ENCODE measurements at places on chromosomes 2 and 18. TPM values are rescaled to one million over a fixed set of nuclear protein-coding genes. Genes with fewer than 3 reads are reported as not detected.
A peak's percentile ranks its signal among the peaks of the same experiment; 100 is the strongest.

CD8A gene
- total RNA-seq = 1.2 TPM

IL18RAP gene
- 0.42 TPM for total RNA-seq

IL18R1 gene
- 1.1 TPM for total RNA-seq

ST8SIA5 gene
- total RNA-seq = 0.32 TPM

TMEM163 gene
- not detected for total RNA-seq

MBD5 gene
- 29.6 TPM for total RNA-seq

GALNT3 gene
- total RNA-seq = 117 TPM

DNA sequence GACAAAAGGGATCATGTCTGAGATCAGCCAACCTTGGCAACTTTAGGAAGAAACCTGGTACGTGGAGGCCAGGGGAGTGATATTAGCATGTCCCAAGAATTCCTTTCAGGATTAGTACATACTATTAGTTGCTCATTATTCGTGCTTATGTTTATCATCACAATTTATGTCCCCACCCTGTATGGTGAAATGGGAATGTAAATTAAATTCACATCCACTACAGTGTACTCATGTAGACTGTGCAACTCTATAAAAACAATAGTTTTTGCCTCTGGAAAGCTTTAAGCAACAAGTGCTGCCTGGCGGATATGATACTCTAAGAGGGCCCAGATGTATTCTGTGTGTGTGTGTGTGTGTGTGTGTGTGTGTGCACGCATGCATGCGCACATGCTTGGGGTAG is 110.7 kb downstream of the GALNT14 start:
- H3K36me3 ChIP-seq = no peaks in the 10 kb centered on the region
- no peak for DNase-seq
- H3K27ac ChIP-seq = no peak overlapping the region
- H3K4me1 ChIP-seq = no peaks in the 10 kb centered on the region

GRCh38 chr2:152492131-152492530 is 157.2 kb downstream of the FMNL2 start:
- no peaks in the 10 kb centered on the region for H3K4me1 ChIP-seq
- H3K36me3 ChIP-seq = no peaks in the 10 kb centered on the region
- H3K4me3 ChIP-seq = no peak overlapping the region
- no peaks in the 10 kb centered on the region for H3K27me3 ChIP-seq

DNA sequence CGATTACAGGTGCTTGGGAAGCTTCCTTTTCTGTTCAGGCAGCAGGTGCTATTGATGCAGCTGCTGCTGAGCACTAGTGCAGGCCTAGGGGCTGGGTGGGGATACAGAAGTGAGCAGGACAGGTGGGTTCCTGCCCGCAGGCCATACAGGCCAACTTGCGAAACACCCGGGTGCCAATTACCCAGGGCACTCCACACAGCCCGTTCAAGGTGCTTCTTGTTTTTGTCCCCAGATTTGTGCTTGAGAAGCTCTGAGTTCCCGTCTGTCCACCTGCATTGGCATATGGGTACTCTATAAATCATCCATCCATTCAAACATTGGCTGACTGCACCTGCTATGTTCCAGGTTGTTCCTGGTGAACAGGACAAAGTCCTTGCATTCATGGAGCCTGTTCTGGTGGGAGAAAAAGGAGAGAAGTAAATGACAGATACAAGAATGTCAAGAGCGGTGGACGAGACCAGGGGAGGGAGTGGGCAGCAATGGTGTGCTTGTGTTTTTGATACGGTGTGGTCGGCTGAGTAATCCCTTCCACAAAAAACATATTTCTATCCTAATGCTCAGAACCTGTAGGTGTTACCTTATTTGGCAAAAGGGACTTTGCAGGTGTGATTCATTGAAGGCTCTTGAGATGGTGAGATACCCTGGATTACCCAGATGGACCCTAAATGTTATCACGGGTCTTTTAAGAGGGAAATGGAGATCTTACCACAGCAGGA is 31.4 kb downstream of the SH3BP4 start:
- no peaks in the 10 kb centered on the region for H3K36me3 ChIP-seq
- DNase-seq = peak; percentile 67
- no peak overlapping the region for H3K4me3 ChIP-seq
- H3K27ac ChIP-seq = peak overlapping the region; percentile 62
- H3K4me1 ChIP-seq = peaks cover 32% of the 10 kb centered on the region

DNA sequence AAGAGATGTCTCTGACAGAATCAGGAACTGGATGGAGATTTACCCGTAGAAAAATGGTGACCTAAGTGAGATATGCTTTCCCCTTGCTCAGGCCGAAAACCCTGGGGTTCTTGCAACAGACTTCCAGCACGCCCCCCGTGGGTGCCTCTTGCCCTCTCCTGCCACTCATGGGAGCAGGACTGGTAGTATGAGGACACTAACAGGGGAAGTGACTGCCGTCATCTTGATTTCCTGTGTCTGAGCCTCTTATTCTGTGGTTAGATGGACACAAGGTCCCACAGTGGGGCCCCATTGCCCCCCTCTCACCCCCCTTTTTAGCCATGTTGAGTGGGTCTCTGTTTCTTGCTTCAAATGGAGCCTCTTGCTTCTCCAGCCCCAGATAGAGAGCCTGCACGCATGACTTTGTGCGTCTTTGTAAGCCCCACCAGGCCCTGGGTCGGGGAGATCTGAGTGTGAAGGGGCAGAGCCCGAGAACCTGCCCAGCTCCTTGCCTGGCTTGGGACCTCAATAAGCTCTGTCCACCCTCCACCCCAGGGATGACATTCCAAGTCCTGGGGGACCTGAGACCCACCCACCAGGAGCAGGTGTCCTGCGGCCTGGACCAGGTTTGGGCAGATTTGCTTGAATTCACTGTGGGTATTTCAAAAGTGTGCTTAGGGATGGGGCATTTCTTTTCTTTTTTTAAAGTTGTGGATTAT is 12.6 kb downstream of the GNLY start:
- H3K36me3 ChIP-seq = no peaks in the 10 kb centered on the region
- H3K4me3 ChIP-seq = no peak overlapping the region
- H3K4me1 ChIP-seq = no peaks in the 10 kb centered on the region
- no peak for DNase-seq
- no peaks in the 10 kb centered on the region for H3K27me3 ChIP-seq
- peak overlapping the region; percentile 37 for H3K27ac ChIP-seq

DNA sequence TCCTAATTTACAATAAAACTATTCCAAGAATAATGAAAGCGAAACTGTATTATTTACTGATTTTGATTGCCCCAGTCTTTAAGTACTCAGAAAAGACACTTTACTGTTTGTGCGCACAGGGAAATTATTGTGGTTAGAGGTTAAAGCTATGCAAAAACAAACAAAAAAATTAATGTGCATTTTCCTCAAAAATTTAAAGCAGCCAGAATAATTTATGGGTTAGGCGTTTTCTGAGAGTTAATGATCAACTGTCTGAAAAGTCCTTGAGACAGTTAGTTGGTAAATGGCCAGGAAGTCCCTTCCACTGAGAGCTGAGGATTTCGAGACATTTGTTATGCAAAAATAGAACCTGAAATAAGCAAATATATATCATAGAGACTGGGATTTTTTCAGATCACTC is 143.3 kb downstream of the IRS1 start:
- no peaks in the 10 kb centered on the region for H3K27me3 ChIP-seq
- no peaks in the 10 kb centered on the region for H3K4me1 ChIP-seq
- no peaks in the 10 kb centered on the region for H3K36me3 ChIP-seq
- H3K27ac ChIP-seq = no peak overlapping the region
- no peak for DNase-seq
- H3K4me3 ChIP-seq = no peak overlapping the region

DNA sequence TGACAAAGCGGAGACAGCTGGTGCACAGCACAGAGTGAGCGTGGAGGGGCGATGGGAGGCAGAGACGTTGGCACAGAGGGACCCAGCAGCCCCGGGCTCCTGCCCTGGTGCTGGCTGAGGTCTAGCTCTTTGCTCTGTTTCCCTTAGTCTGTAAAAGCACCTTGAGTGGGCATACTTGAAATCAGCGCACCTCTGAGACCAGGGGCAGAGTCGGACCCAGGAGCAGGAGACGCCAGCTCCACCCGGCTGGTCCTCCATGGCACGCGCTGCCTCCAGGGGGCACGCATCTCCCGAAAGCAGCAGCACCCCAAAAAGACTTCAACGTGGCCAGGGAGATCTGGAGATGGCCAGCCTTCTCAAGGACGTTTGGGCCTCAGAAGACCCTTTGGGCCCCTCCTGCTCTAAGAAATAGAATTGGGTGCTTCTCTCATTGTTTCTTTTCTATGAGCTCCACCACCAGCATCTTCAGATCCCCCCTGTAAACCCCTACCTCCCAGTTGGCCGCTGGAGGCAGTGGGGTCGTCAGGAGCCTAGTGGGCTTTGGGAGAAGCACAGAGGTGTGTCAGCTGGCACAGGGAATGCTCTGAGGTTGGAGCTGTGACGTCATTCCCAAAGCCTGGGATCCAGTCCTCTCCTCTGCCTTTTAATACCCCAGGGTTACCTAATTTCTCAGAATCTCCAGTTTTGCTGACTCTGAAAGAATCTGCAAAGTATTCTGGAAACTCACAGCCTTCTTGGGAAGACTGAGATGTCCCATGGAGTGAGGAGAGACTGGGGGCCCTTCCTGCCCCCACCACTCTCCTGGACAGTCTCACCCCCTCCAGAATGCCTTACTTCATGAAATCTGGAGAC is 58.9 kb downstream of the CIB4 start:
- no peak overlapping the region for H3K27ac ChIP-seq
- H3K4me1 ChIP-seq = no peaks in the 10 kb centered on the region
- no peaks in the 10 kb centered on the region for H3K27me3 ChIP-seq
- no peaks in the 10 kb centered on the region for H3K36me3 ChIP-seq
- H3K4me3 ChIP-seq = no peak overlapping the region

DNA sequence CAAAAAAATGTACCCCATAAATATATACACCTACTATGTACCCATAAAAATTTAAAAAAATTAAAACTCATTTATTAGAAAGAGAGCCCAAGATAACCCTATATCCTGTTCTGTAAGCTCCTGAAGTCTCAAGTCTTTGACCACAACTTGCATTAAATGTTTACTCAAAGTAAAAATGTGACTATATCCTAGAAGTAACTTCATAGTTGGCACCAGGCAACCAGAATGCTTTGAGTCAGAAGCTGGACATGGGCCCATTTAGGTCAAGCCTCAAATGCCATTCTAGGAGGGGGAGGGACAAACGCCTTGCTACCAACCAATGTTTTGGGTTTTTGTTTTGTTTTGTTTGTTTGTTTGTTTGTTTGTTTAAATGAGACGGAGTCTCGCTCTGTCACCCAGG is 9.3 kb upstream of the TBC1D8 start:
- no peaks in the 10 kb centered on the region for H3K36me3 ChIP-seq
- H3K27ac ChIP-seq = no peak overlapping the region

DNA sequence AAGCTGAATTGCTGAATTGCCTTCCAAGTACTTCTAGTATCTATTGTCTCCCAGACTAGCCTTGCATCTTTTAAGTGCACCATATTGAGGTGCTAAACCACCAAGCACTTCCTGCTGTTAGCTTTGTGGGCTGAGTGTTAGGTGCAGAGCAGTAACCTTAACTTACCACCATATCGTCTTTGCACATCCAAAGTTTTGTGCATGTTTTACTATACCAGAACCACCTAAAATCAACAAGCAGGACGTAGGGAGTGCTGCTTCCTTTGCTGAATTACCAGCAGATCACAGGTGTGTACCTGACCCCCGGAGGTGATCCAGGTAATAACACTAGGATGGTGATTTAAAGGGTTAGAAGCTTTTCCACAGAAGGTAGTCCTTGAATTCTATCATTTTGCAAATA is 359.9 kb upstream of the HNRNPA3 start:
- DNase-seq = no peak
- H3K4me1 ChIP-seq = no peaks in the 10 kb centered on the region
- no peak overlapping the region for H3K27ac ChIP-seq
- no peak overlapping the region for H3K4me3 ChIP-seq
- H3K27me3 ChIP-seq = no peaks in the 10 kb centered on the region

- DNase-seq = no peak
- no peaks in the 10 kb centered on the region for H3K36me3 ChIP-seq
- no peaks in the 10 kb centered on the region for H3K4me1 ChIP-seq
- H3K4me3 ChIP-seq = no peak overlapping the region
Measured at GRCh38 chr18:55265130-55265675, 305.9 kb upstream of the CCDC68 start.

- no peaks in the 10 kb centered on the region for H3K27me3 ChIP-seq
- no peaks in the 10 kb centered on the region for H3K4me1 ChIP-seq
- H3K4me3 ChIP-seq = no peak overlapping the region
- no peak overlapping the region for H3K27ac ChIP-seq
Measured at GRCh38 chr2:120422465-120423160, 76.7 kb downstream of the INHBB start.

- no peaks in the 10 kb centered on the region for H3K27me3 ChIP-seq
- H3K27ac ChIP-seq = no peak overlapping the region
- H3K36me3 ChIP-seq = no peaks in the 10 kb centered on the region
Measured at GRCh38 chr2:116467243-116467642, 1347.2 kb upstream of the DDX18 start.

GRCh38 chr18:46324087-46324955 is 220.1 kb downstream of the HAUS1 start:
- no peak overlapping the region for H3K4me3 ChIP-seq
- H3K4me1 ChIP-seq = no peaks in the 10 kb centered on the region
- no peaks in the 10 kb centered on the region for H3K36me3 ChIP-seq
- no peak overlapping the region for H3K27ac ChIP-seq
- no peaks in the 10 kb centered on the region for H3K27me3 ChIP-seq

DNA sequence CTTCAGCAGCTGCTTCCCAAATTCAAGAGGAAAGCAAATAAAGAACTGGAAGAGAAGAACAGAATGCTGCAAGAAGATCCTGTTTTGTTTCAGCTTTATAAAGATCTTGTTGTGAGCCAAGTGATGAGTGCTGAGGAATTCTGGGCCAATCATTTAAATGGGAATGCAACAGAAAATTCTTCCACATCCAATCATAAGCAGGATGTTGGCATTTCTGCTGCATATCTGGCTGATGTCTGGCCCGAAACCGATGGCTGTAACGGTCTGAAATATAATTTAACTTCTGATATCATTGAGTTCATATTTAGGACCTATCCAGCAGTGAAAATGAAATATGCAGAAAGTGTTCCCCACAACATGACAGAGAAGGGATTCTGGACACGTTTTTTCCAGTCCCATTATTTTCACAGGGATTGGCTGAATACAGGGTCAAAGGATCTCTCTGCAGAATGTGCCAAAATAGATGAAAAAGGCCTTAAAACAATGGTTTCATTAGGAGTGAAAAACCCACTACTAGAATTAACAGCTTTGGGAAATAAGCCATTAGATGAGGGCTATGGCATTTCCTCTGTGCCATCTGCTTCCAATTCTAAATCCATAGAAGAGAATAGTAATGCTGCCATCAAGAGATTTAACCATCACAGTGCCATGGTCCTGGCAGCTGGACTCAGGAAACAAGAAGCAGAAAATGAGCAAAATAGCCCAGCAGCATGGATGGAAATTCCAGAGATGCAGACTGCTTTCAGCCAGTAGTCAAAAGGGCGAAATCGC is 175.6 kb downstream of the MC4R start:
- H3K27ac ChIP-seq = no peak overlapping the region
- H3K4me3 ChIP-seq = no peak overlapping the region
- DNase-seq = no peak
- no peaks in the 10 kb centered on the region for H3K27me3 ChIP-seq
- H3K36me3 ChIP-seq = no peaks in the 10 kb centered on the region
